Suppressor macrophage treated with lipopolysaccharide for 4 hours (primary cell): ENCODE measurements at places on chromosomes 6 and 20.

- no peak for DNase-seq
These were observed 107.8 kb downstream of the UBE3D start for GRCh38 chr6:82957868-82958245.

- no peak for DNase-seq
These were observed 132.3 kb downstream of the ISM1 start for GRCh38 chr20:13353261-13353945.

DNA sequence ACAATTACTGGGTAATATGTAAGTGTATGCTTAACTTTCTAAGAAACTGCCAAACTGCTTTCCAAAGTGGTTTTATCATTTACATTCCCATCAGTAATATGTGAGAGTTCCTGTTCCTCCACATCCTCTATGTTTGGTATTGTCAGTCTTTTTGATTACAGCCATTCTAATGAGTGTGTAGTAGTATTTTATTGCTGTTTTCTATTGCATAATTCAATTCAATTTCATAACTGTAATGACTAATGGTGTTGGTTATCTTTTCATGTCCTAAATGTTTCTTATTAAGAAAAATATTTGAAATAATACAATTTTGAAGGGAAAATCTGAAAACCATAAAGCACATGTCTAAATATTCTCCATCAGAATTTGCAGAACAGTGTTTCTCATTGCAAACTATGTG is 119.3 kb downstream of the MAP3K7 start:
- no peak for DNase-seq

- DNase-seq: no peak
These were observed 91.3 kb downstream of the FILIP1 start for GRCh38 chr6:75402296-75402695.

DNA sequence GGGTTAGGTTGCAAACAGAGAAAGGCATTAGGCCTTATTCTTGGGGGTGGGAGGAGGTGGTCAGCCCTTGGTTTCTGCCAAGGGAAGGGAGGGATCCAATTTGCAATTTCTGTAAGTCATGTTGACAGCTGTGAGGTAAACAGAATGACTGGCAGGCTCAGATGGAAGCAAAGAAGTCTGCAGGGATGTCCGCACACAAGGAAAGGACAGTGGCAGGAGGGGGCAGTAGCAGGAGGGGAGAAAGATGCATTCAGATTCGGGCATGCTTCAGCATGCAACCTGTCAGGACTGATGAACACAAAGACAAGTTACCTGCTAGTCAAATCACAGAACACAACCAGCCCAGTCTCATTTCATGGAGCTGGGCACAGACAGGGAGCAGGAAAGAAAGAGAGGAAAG is 217.9 kb upstream of the FOXA2 start:
- no peak for DNase-seq

DNA sequence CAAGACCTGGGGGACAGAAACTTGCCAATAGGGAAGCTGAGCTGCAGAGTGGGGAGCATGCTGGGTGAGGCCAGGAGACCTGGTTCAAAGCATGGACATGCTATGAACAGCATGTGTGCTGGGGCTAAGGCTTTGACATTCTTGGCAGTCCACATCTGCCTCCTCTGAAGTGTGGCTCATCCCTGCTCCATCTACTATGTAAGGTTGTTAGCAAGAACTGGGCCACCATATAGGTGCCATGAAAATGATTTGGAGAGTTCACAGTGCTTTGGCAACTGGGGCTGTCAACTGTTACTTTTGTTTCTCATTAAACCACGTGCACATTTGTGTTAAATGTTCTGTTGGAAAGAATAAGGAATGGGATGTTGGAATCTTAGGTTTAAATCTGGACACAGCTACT is 311.1 kb downstream of the CDC5L start:
- no peak for DNase-seq

- peak; percentile 51 for DNase-seq
These were observed 73.9 kb downstream of the AHI1 start for GRCh38 chr6:135423649-135424128.

DNA sequence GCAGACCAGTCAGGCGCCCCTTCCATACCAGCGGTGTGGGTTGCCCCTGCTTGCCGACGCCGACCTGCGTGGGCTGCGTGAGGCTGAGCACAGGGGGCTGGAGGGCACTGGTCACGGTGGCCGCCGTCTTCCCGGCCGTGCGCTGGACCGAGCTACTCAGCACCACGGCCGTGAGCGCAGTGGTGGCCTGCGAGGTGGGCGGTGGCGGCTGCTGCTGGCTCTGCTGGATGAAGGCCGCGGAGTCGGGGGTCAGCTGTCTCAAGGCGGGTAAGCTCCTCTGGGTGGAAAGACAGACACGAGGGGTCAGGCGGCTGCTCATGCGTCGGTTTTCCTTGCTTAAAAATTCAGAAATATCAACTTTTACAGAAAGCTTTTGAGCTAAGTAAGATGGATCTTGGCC is 59.2 kb downstream of the TAF4 start:
- DNase-seq: no peak

DNA sequence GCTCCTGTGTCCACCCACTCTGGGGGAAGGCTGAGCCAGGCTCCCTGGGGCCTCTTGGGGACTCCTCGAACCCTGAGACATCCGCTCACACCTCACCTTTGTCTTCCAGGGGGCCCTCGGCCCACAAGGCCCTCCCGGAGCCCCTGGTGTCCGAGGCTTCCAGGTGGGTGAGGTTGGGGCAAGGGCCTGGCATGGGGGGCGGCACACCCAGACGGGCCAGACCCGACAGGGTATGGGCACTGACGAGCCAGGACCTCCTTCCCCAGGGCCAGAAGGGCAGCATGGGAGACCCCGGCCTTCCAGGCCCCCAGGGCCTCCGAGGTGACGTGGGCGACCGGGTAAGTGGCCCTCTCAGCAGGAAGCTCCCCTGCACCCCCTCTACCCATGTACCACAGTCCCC is 13.4 kb downstream of the COL9A3 start:
- no peak for DNase-seq

- no peak for DNase-seq
These were observed 2.8 kb upstream of the CDSN start for GRCh38 chr6:31122791-31123706.

DNA sequence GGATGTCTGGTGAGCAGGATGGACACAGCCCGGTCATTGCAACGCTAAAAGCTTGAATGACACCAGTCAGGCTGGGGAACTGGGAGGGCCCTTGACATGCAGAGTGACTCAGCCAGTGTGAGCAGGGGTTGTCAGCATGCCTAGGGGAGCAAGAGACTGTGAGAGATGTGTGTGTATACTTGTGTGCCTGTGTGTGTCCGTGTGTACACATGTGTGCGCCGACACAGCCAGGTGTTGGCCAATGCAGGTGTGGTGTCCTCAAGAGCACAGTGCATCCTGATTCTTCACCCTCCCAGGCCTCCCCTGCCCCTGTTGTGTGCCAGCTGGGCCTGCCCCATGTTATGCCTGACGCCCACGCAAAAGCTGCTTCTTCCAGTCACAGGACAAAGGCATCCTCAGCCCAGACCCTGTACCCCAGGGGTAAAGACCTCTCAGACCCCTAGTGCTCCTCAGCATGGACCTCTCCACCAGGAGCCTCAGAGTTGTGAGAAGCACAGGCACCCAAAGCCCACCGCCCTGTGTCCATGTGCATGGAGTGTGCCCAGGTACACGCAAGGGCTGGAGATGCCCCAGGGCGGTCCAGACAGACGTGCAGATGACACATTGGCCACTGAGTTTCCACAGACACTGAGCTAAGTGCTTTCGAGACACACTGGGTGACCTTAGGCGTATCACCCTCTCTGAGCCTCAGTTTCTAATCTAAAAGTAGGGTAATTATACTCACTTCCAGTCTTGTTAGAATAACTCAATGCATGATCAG is 16.6 kb downstream of the NRSN2 start:
- peak; percentile 63 for DNase-seq

GRCh38 chr6:131729550-131729949 is 18.7 kb upstream of the CTAGE9 start:
- DNase-seq: no peak

DNA sequence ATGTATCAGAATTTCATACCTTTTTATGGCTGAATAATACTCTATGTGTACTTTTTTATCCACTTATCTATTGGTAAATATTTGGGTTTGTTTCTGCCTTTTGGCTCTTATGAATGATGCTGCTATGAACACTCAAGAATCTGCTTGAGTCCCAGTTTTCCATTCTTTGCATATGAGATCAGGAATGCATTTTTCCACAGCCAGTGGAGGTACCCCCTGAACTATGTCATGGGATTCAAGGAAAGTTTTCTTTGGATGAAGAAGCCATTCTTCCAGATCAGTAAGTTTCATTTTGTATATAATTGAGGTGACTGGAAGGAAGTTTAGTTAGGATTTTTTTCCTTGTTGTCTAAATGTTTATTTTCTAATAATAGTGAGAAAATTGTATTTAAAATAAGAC is 40.9 kb downstream of the NKX2-4 start:
- no peak for DNase-seq

DNA sequence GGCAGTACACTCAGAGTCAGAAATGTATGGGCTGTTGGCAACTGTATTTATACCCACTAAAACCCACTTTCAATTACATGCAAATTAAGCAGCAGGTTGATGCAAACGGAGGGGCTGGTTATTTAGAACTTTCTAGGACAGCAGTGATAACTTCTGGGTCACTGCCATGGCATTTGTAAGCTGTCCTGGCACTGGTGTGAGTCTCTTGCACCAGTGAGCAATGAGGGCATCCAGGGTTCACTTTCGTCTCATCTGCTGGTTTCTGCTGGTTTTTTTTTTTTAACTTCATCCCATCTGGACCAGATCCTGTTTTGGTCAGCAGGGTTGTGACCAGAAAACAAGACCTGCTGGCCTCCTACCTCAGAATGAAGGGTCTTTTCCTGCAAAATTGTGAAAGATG is 49.2 kb downstream of the CDH26 start:
- DNase-seq: no peak

DNA sequence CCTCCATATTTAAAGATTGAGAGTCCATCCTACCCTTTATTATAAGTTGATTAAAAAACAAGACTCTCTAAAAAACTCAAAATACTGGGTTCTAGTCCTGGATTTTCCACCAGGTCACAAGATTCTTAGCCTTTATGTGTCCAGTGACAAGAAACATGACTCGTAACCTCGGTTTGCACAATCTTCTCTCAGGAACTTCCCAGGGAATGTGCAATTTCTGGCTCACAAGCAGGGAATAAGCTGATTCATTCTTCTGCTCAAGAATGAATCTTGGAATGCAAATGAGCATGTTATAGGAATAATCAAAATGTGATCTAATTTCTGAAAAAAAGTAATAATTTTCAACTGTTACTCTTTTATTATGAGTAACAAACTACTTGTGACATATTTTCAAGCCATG is 45.1 kb downstream of the OGFRL1 start:
- peak; percentile 93 for DNase-seq

DNA sequence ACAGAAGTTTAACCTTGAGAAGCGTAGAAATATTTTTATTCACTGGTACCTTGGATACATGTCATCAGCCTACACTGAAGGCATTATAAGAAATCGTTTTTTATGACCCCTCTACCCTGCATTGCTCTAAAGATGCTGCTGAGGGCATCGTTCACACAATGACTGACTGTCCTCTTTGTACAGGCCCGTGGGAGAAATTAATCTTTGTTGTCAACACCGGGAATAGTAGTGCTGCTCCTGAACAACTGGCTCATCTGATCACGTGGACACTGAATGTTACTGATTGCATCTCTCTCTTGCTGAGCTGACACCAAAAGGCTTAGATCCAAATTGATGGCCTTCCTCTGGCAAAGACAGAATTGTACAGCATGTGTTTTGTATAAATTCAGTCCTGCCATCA is 157.1 kb upstream of the SMLR1 start:
- DNase-seq: no peak

- no peak for DNase-seq
These were observed 91.2 kb downstream of the CARMIL1 start for GRCh38 chr6:25370178-25371036.

DNA sequence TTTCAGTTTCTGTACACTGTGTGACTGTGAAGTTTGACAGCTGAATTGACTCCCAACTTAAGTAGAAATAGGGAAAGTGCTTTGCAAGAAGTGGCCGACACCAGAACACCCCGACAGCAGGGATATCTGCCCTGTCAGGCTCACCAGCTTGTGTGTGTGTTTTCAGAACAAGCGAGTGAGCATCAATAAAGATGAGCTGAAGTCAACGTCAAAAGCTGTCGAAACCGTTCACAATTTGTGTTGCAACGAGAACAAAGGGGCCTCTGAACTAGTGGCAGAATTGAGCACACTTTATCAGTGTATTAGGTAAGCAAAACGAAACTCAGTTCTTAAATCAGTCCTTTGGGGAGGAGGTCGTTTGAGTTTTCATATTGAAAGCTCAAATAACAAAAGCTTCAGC is 10.7 kb downstream of the NELFCD start:
- no peak for DNase-seq

DNA sequence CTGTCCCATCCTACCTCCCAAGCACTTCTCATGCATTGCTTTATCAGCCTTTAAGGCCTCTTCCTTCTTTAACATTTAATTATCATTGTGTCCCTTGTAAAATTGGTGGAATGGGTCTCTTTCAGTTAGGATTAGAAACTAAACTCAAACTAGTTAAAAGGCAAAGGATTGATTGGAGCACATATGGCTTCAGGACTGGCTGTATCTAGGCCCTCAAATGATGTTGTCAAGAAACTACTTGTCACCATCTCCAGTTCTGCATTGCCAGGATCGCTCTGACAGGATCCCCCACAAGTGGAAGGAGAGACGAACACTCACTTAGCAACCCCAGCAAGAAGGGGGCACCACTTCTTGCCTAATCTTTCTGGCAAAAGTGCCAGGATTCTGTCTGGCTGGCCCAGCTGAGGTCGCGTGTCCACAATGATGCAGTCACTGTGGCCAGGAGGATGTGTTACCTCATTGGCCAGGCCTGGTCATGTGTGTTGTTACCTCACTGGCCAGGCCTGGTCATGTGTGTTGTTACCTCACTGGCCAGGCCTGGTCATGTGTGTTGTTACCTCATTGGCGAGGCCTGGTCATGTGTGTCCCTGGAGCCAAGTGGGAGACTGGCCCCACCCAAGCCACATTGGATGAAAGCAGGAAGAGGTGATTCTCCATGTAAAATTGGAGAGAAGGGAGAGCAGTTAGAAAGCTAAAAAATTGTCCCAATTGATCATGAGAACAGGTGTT is 5.0 kb downstream of the BANF2 start:
- DNase-seq: no peak

DNA sequence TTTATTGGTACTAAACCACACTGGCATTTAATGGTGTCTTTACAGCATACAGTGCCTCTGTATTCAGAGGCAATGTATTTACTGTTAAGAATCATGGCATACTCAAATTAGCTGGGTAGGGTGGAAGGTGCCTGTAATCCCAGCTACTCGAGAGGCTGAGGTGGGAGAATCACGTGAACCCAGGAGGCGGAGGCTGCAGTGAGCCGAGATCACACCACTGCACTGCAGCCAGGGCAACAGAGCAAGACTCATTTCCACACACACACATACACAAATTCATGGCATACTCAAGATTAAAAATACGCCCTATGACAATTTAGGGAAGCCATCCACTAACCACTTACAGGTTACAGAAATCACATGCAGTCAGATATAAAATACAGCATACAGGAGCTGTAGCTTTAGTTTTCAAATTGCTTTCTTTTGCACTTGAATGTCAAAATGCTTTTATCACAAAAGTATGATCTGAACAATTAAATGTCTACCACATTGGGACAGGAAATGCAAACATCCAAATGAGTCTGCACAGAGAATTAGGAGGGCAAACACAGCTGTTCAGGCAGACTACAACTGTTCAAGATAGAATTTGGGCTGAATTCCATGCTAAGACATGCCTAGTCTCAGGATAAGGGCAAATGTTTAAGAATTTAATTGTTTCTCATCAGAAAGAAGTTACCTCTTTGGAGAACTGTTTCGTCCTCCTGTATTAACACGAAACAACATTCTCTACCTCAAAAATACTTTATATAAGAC is 36.4 kb downstream of the CSNK2A1 start:
- DNase-seq: no peak

- DNase-seq: no peak
These were observed 131.4 kb downstream of the BMP2 start for GRCh38 chr20:6898928-6899327.
